ENCODE measurements at places on chromosomes 12 and 14.

DNA sequence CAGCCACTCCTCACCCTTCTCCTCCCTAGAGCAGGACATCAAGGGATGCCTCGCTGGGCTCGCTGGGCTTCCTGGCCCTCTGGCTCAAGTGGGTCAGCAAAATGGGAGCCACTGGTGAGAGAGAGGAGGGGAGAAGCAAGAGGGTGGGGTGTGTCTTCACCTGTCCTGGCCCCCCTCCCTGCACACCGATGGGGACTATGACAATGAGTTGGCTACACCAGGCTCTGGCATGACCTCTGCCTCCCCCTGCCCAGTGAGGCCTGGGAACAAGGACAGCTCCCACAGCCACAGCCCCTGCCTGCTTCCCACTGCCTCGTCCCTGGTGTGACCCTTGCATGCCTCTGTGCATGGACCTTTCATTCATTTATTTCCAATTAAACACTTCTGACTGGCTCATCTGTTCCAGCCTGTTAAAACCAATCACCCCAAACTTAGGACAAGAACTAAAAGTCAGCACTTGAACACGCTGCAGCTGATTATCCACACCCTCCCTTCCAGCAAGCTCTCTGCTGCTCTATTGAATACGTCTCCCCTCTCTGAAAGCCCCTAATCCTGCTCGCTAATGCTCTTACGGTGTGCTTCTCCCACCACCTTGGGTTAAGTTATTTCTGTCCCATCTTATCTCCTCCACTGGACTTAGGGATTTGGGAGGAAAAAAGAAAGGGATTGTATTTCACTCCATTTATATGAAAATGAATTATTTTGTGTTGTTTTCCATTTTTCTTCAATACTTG lies 5.8 kb upstream of the PPP2R5C start:
- no peak for DNase-seq

DNA sequence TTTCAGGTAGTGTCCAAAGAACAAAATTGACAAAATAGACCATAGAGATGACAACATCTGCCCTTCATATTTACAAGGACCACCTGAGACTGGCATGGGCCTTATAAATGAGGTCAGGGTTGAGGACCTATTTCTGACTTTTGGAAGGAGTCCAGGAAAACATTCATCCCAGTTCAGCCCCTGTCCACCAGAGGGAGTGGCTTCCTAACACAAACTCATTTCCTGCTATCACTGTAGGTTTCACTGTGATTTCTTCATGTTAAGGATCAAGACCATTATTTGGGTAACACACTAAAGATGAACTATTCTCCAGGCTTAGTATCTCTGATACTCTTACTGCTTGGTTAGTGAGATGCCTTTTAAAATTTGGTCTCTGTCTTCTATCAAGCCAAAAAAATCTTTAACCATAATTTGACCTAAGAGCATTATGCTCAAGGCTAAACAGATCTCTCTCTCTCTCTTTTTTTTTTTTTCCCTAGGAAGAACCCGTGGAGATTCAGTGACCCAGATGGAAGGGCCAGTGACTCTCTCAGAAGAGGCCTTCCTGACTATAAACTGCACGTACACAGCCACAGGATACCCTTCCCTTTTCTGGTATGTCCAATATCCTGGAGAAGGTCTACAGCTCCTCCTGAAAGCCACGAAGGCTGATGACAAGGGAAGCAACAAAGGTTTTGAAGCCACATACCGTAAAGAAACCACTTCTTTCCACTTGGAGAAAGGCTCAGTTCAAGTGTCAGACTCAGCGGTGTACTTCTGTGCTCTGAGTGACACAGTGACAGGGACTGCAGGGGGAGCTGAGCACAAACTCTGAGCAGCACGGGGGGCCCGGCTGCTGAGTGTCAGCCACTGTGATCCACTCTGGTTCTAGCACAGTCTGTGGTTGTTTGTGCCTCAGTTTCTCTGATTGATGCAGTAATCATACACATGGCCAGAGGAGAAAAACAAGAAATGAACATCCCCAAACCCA lies 267.6 kb upstream of the OR4E1 start:
- DNase-seq, result peak; percentile 69

DNA sequence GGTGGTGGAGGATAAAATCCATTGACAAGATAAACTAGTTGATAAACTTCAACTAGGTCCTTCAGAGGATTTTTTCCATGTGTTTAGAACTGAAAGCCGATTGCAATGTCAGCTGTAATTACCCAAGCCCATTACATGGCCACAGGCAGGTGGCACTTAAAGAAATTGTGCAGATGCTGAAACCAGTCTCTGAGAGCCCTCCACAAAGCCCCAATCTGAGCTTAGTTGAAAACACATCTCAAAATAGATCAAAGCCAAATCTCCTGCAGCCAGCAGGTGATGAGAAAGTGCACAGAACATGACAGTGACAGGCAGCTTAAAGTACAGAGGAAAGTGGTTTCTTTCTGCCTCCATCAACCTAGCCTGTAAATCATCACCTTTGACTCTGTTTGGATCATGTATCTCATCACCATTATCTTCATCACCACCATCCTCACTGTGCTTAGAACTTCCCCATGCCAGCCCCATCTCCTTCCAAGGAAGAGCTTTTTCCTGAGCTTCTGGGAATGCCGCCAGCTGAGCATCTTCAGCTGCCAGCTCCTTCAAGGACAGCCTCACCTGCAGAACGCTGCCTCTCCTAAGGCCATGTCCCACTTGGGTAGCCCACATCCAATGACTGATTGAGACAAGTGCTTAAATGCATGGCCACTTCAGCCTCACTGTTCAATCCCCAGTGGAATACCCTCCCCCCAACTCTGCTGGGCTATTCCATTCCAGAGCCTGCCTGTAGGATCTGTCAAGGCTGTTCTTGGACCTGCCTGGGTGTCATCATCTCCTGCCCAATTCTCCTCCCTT lies 219.5 kb upstream of the TMEM132C start:
- DNase-seq, result no peak

GRCh38 chr14:99094901-99095300 lies 177.1 kb downstream of the BCL11B start:
- no peak for DNase-seq

DNA sequence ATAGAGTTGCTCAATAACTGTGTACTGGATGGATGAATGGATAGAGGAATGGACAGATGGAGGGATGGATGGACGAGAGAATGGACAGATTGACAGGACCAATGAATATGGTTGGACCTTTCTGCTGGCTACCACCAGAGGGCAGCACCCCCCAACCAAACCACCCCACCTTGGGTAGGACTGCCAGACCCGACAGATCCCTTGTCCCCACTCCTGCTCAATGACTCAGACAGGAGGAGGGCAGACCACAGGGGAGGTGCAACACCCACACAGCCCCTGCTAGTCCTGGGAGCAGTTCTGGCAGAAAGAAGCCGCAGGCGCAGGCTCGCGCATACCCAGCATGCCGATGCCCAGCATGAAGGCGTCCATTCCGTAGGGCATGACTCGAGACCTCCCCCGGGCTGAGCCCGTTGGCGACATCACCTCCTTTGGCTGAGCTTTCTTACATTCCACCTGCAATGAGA lies 12.4 kb downstream of the MSI1 start:
- peak; percentile 91 for DNase-seq

DNA sequence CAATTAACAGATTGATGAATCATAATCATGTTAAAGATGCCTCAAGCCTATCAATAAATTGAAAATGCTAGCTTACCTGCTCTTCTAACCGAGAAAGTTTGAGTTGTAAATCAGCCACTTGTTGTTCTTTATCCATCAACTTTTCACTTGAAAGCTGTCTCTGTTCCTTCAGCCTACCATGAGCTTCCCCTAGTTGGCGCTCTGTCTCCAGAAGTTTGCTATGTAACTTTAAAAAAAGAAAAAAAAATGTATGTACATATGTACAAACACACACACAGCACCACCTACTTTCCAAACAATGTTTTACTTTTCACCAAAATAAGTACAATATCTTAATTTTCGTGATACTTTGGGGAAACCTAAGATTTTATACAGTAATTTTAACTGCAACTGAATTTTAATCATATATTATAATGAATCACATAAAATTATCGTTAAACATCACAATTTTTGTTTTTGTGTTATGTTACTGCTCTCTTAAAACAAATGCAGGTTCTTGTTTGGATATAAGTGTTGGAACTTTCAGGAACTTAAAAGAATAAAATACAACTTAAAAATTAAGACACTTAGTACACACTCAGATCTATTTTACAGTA lies 101.2 kb downstream of the EEA1 start:
- DNase-seq, result no peak

- DNase-seq, result no peak
These were observed 15.2 kb downstream of the JAG2 start for GRCh38 chr14:105153331-105153731.

- peak; percentile 87 for DNase-seq
These were observed 4.2 kb downstream of the RDH5 start for GRCh38 chr12:55724226-55724939.

GRCh38 chr12:62436164-62436503 lies 30.5 kb upstream of the MON2 start:
- DNase-seq, result no peak

DNA sequence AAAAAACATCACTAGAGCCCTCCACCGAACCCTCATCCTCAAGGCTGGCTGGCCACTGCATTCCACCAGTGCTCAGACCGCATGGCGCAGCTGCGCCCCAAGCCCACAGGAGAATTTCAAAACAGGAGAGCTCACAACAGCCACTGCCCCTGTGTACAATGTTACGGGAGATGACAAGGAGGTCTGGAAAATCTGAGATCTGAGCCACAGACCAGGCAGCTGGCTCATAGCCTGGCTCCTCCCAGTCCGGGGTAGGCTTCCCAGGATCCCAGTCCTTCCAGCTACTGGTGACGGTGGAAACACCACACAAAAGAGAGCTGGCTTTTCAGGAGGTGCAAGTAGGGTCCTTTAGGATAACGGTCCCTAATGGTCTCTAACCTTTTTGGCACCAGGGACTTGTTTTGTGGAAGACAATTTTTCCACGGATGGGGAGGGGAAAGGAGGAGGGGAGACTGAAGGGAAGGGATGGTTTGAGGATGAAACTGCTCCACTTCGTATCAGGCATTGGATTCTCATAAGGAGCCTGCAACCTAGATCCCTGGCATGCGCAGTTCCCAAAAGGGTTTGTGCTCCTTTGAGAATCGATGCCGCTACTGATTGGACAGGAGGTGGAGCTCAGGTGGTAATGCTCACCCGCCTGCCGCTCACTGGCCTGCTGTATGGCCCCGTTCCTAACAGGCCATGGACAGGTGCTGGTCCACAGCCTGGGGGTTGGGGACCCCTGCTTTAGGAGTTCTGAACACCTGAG lies 23.0 kb upstream of the NRDE2 start:
- DNase-seq, result no peak

GRCh38 chr14:67411370-67411769 lies 595 bp downstream of the PLEK2 start:
- no peak for DNase-seq

- no peak for DNase-seq
These were observed 204.3 kb upstream of the FRMD6 start for GRCh38 chr14:51447411-51447810.

DNA sequence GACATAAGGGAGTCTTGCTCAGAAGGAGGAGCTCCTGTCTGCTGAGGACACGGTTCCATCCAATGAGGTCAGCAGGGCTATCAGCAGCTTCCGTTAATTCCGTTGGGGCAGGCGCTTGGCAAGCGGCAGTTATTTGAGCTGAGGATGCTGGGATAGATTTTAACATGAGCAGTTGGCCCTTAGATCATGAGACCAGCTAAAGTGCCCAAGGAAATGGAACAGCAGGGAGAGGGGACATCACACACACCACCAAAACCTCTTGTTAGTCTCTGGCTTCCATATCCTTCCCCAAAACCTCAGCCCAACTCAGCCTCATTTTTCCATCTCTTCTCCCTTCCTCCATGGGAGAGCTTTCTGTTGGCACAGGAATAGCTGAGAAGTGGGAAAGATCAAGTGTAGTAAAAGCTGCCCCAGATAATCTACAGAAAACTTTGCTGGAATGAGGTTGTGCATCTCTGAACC lies 138.7 kb upstream of the PZP start:
- no peak for DNase-seq

GRCh38 chr12:89661706-89662330 lies 46.8 kb downstream of the ATP2B1 start:
- DNase-seq, result no peak

DNA sequence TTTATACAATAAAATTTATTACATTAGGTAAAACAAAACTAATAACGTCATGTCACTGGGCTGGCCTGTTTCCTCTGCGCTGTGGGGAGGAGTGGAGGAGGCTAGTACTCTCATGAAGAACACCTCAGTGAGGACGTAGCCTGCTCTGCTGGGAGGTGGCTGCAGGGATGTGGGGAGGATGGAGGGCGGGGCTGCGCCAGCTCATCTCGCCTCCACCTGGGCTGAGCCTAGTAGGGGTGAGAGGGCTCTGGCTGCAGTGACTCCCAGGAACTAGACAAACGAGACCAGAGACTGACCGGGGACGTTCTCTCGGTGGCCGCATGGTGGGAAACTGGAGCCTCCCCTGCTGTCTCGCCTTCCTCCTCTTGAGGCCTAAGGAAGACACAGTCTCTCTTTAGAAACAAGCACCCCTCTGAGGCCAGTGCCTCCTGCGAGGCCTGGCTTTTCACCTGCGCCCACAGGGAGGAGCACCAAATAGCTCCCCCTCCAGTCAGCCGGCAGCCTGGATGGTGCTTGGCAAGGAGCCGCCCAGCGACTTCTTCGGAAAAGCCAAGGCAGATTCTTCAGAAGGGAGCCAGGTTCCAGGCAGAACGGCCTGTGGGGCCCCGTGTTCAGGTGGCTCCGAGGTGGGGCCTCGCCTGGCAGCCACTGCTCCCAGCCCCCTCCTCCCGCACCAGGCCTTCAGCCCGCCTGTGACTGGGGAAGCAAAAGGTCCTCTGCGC lies 62.4 kb downstream of the PLEKHG3 start:
- DNase-seq, result no peak

GRCh38 chr12:93173178-93173957 lies 204.4 kb upstream of the NUDT4 start:
- DNase-seq, result no peak

DNA sequence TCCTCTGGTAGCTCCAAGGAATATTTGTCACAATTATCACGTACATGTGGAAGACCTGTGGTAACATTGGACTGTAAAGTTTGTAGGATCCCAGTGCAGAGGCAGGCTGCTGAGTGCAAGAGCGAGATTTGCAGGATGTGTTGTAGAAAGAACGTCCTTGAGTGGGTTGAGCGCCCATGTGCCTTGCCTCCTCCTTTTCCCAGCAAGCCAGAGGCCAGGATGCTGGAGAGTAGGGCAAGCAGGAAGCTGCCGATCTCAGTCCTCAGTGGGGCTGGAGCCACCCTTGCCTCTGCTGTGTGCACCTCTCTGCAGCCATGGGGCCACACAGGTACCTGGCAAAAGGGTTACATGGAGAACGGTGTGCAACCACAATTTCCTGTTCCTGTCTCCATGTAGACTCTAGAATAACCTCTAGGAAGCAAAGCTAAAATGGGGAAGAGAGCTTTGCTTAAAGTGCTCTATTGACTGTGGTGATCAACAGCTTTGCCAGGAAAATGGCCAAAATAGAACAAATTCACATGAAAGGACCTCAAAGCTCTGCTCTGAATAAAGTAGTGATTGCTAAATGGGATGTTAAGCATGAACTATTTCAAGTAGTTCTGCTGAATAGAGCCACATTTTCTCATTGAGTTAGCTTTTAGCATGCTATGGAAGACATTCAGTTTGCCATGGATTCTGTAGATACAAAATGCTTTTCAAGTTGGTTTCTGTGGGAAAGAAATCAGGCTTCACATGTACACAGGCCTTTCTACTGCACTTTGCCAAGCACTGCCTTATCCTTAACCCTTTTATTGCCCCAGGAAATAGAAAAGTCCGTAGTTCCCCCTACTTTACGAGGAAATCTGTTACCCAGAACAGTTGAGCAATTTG lies 37.4 kb downstream of the ANKRD9 start:
- no peak for DNase-seq
